Stimulated activated CD4-positive, alpha-beta T cell treated with anti-CD3 and anti-CD28 coated beads, Interleukin-1b, Interleukin-23, amount 100 ng/mL, for 24 hours (primary cell): ENCODE measurements at places on chromosomes 4 and X.

GRCh38 chrX:127877318-127877717, 174.9 kb downstream of the ACTRT1 start:
- DNase-seq, result no peak

GRCh38 chr4:98564852-98565251, 93.6 kb downstream of the TSPAN5 start:
- no peak for DNase-seq

GRCh38 chr4:107050525-107051135, 14.5 kb upstream of the DKK2 start:
- DNase-seq, result no peak

DNA sequence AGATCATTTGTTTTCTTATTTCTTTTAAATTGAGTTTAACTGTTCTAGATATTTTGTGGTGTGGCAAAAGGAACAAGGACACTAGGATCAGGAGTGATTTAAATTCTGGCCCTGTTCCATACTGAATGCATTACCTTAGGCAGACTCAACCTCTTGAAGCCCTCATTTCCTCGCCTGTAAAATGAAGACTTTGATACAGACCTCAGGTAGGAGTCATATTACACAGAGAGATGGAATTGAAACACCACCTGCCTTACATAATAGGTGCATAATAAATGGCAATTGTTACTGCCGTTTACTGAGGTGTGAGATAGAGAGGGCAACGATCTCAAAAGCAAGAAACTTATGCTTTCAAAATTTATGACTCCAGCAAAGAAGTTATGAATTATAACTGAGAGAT, 28.2 kb upstream of the RASSF6 start:
- no peak for DNase-seq

DNA sequence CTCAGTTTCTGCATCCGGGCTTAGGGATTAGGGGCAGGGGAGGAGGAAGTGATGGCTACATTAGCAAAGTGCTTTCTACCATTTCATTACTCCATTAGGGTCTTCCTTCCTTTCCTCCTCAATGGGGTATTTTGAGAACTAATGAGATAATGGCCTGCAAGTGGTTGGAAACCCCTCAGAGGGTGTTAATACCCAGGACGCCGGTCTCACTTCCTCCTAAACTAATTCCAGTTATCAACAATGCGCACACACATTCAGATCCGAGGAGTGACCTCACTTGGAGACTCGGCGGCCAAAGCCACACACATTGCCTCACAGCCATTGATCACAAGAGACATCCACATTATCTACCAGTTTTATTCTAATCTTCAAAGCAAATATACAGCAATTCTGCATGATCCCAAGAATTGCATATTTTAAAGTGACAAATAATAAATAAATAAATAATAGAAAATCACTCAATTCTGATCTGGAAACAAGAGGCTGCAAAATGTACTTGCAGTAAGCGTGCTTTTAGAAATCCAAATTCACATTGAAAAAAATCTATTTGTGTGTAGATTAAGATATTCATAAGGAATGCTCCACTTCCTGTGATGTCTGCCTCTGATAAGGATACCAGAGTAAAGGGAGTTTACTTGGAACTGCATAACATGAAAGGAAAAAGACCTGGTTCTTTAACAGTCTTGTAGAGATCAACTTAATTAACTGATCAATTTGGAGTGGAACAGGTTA, 329.1 kb downstream of the FBXW7 start:
- no peak for DNase-seq
